Stimulated activated CD8-positive, alpha-beta memory T cell treated with anti-CD3 and anti-CD28 coated beads, Interleukin-12 subunit alpha, Interleukin-12 subunit beta, amount 100 ng/mL, for 1 hour (primary cell): ENCODE measurements at places on chromosomes 4 and X.

GRCh38 chr4:182145334-182145905 is 97.8 kb upstream of the TENM3 start:
- DNase-seq = no peak

GRCh38 chr4:186227221-186227620 is at the start of gene KLKB1:
TSS of gene KLKB1 (plus strand) at chr4:186227507. CDS start at chr4:186228196, 689 bp downstream.
- DNase-seq = no peak

DNA sequence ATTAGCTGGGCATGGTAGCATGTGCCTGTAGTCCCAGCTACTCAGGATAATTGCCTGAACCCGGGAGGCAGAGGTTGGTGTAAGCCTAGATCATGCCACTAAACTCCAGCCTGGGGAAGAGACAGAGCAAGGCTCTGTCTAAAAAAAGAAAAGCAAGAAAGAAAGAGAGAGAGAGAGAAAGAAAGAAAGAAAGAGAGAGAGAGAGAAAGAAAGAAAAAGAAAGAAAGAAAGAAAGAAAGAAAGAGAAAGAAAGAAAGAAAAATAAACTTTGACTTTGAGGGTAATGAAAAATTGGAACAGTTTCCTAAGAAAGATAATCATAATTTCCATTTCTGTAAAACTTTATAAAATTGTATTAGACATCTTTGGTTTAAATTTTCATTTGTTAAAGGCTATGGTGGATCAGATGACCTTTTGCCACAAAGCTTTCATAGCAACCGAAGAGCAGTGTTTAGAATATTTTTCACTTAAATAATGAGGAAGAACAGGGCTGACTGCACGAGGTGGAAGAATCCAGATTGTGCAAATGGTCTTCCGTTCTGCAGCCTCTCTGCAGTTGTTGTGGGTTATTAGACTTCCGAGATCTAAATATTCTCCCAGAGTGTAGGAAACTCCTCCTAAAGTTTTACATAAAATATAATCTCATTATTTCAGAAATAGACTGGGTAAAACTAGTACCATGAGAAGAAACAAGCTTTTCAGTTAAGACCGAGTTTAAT is 55.9 kb downstream of the RBM47 start:
- DNase-seq = no peak

GRCh38 chr4:124682384-124682783 is 30.1 kb downstream of the ANKRD50 start:
- no peak for DNase-seq

GRCh38 chrX:139831017-139831416 is 101.8 kb downstream of the ATP11C start:
- DNase-seq = no peak

DNA sequence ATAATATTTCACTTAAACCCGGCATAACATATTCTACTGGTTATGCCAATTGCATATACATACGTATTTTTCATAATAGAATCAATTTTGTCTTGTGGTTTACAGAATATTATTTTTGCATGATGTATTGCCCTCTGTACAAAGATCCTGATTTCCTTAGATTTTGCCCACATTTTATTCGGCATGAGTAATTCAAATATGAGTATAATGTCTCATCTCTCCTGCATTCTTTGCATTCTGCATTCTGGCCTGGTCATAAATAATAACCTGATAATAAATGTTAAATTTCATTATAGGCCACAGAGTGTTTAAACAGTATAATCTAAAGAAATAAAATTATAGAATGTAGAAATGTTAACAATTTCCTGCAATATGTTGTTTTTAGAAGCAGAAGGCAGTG is 205.3 kb downstream of the TLL1 start:
- DNase-seq = no peak

DNA sequence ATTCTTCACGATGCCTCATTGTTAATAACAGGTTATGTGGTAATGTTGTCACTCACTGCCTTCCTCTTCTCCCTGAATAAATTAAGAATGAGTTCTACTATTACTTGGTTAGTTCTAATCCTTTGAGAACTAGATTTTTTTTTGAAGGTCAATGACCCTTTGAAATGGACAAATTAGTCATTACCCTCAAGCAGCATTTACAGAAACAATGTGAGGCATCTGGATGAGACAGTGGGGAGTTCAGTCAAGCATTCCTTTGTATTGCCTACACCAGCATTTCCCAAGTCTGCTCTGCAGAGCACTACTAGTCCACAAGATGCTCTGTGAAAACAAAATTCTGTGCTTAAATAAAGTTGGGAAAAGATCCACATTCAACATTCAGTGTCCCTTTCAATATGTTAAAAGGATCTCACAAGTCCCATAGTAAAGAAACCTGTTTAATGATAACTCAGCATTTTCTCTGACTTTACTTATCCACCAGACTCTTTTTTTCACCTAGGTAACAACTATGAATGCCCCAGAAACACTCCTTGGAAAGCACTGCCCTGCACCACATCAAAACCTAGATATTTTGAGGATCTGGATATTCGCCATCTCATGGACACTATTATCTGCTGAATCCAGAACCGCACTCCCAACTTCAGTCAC is 60.6 kb downstream of the CHRDL1 start:
- DNase-seq = no peak

- DNase-seq = no peak
Observed at GRCh38 chr4:845836-846251, 19.9 kb upstream of the CPLX1 start.

DNA sequence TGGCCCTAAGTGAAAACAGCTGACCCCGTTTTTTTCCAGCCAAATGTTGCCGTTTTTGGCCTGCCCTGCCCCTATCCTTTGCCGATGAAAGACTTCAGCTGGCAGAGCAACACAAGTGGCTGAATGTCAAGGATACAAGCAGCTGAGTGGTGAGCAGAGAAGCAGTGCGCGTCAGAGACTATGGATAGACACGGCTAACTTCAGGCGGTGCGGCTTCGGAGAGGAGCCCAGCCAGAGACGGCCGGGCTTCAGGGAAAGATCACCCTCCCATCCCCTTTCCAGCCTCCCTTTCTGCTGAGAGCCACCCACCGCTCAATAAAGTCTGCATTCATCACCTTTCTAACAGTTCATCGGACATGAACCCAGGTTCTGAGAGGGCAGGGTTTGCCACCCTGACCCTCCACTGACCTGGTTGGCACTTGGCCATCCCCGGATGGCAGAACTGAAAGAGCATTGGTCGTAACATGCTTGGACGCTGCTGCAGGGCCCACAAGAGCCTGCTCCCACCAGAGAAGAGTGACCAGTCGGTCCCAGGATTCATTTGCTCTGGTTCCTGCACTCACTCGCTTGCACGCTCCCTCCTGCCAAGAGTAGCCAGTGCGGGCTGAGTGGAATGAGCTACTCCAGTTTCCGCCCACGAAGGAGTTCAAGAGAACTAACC is 125.8 kb downstream of the PPEF1 start:
- DNase-seq = no peak

DNA sequence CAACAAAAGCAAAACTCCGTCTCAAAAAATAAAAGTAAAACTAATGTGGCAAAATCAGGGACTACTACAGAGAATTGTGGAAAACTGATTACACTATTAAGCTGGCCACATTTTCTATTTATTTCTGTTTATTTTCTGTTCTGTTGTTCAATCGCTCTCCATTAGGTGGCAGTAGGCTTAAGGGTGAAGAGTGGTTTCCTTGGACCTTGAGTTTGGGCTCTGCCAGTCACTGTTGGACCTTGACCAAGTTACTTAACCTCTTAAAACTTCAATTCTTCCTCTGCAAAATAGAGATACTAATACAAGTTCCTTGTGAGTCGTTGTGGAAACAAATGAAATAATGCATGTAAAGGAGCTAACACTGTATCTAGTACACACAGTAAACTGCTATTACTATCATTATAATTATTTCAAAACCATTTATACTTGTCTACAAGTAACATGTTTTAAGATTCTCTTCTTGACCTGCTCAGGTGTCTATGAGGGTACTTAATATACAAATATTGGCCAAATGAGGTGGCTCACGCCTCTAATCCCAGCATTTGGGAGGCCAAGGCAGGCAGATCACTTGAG is 15.2 kb downstream of the HSD17B11 start:
- no peak for DNase-seq

DNA sequence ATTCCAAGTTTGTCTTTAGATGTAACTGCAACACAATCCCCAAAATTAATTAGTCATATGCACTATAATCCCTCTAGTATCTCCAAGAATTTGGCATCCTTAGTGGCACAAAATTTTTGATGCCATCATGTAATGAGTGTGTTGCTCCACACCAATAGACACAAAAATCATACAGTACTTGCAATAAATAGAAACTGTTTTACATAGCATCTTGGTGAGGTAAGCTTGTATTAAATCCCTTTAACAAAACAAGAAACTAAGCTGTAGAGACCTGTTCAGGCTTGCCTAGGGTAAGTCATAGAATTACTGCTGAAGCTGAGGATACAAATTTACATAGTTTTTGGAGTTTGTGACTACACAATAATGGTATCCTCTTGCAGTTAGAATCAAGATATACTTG is 64.5 kb upstream of the PRSS12 start:
- no peak for DNase-seq

DNA sequence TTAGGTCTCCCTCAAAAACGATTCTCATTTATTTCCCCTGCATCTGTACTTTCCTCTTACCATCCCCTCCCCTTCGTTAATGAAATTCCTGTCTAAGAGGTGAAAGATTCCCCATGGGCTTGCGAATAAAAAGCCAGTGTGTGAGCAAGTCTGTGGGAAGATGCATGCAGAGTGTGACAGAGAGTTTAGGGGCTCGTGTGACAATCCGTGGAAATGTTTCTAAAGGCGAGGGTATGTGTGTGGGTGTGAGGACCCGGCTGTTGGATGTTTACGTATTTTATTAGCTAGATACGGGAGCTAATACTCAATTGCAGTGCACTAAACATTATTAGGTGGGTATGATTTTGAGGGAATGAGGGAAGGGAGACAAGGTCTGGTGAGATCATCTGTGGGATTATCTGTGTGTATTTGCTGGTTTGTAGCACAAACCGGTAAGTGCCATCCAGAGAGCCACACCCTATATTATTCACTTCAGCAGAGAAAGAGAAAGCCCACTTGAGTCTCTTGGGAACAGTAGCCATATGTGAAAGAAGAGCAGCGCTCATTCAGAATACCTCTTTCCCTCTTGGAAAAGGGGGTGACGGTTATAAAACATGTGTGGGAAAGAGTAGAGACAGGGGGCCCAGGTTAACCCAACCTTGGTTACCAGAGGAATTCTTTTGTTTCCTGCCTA is 893 bp upstream of the HOPX start:
- no peak for DNase-seq

- no peak for DNase-seq
Observed at GRCh38 chrX:103585411-103586313, at the start of gene TCEAL4. TSS of gene TCEAL4 (plus strand) at chrX:103585515. CDS start at chrX:103586676, 1,161 bp downstream.

DNA sequence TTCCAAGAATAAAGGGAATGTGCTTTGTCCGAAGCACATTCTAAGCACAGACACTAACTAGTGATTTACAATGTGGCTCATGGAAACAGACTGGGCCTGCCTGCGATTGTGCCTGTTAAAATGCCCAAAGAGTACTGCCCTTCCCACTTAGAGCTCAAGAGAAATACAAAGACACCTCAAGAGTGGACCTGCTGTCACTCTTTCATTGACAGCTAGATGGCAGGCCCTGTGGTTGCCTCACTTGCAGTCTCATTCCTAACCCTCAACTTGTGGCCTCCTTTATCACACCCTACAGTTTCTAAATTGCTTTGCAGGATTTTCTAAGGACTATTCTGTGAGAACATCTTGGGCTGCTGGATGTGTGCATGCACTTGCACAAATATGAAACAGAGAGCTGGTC is 331.0 kb upstream of the EMCN start:
- no peak for DNase-seq

DNA sequence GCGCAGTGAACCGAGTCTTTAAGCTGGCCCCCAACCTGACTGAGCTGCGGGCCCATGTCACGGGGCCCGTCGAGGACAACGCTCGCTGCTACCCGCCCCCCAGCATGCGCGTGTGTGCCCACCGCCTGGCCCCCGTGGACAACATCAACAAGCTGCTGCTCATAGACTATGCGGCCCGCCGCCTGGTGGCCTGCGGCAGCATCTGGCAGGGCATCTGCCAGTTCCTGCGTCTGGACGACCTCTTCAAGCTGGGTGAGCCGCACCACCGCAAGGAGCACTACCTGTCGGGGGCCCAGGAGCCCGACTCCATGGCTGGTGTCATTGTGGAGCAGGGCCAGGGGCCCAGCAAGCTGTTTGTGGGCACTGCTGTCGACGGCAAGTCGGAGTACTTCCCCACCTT is 2.2 kb downstream of the PLXNA3 start:
- DNase-seq = no peak

- no peak for DNase-seq
Observed at GRCh38 chr4:48237996-48238645, 31.5 kb downstream of the TEC start.

DNA sequence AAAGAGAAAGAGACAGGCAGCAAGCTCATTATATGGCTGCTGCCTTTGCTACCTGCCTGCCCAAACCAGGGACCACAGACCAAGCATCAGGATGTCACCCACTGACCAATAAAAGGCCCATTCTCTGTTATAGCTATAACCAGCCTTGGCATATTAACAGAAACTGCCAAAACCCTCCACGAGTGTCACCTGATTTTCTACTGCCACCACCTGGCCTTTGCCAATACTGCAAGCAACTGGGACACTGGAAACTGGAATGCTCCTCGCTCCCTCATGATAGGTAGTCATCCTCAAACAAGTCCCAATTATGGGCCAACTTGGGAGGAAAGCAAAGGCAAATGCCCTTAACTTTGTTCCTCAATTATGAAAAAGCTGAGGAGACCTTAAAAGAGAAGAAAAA is 76.0 kb downstream of the SPIN4 start:
- no peak for DNase-seq

DNA sequence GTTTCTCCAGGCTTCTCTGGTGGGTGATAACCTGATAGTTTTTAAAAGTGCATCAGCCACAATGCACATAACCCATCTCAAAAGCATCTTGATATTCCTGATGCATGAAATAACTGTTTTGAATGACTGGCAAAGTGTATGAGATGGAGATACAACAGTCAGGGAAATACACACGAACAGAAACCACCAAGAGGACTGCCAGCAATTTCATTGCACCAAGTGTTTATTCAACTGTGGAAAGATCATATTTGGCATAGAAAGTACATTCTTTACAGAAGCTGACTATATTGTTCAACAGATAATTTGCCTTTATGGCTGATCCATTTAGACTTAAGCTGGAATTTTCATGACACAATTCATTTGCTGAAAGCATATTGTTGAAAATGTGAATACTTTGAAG is 139.5 kb downstream of the SLIT2 start:
- DNase-seq = no peak

GRCh38 chr4:38512840-38513239 is 151.2 kb upstream of the KLF3 start:
- no peak for DNase-seq

DNA sequence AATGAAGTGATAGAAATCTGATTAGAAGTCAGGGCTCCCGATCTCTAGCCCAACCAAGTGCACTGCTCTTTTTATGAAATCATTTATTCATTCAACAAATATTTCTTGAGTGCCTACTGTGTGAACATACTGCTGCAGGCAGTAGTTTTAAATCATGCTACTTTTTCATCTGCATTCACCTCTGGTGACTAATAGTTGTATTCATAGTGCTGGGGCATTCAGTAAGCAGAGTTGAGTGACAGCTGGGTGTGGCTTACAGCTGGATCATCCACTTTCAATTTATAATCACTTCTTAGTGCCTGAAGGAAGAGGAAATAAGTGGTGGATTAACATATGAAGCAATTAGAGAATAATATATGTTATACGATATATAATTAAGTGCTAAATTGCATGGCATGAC is 94.1 kb upstream of the HPRT1 start:
- no peak for DNase-seq

- no peak for DNase-seq
Observed at GRCh38 chrX:83845397-83845796, 15.5 kb upstream of the CYLC1 start.
